A673 (cell line): ENCODE measurements at places on chromosomes 6 and 20.

- DNase-seq, result no peak
Measured at GRCh38 chr20:53513489-53514298, 79.9 kb downstream of the ZNF217 start.

DNA sequence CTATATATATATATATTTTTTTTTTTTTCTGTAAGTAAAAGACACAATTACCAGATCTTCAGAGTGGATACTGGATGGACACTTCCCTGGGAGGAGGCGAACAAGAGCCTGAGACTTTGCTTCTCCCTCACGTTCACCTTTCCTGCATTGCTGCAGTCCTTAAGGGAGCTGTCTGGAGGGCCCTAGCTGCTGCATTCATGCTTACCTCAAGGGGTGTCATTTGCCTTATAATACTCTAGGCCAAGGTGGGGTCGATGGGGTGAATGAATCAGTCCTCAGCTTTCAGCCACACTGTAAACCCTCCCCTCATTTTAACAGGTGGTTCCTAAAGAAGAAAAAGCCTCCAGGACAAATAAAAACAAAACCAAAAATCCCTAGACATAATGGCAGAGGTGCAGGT is 34.8 kb upstream of the CD83 start:
- no peak for DNase-seq

DNA sequence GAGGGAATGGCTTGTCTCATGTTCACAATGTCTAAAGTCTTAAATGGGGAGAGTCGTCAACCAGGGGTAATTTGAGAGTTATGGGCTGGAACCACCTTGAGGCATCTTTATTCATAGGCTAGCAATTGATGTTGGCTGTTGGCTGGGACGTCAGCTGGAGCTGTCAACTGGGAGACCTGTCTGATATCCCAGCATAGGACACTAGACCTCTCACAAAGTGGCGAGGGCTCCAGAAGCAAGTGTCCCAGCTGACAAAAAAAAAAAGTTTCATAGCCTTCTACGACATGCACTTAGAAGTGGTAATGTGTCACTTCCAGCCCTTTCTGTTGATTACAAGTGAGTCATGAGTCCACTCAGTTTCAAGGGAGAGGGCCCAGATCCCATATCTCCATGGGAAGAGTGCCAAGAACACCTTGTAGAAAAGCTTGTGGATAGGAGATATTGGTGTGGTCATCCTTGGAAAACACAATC is 278.0 kb downstream of the ESR1 start:
- DNase-seq, result no peak

DNA sequence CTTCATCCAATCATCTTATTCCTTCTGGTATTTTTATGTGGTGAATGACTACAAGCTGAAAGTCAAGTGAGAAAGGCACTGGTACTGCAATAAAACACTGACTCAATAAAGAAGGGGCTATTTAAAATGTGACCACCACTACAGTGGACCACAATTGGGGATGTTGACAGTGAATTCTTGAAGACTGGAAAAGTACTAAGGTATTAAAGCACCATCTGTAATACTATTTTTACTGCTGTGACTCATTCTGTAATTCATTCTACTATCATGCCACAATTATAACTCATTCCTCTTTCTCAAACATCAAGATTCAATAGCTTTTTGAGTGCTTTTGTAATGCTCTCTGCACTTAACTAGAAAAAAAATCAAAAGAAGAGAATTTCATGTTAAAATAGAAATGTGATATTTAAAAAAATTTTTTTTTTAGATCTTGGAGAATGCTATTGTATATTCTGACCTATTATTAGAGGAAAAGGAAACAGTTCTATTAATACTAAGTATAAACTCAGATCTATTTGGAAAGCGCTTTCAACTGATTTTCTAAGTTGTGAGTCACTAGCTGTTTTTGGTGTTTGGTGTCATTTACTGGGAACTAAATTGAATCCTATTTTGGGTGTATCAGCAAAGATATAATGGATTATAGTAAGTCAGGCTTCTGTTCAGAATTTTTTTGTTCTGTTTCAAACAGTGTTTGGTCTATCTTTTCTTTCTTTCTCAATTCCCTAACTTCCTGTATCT is 104.7 kb upstream of the TMEM170B start:
- no peak for DNase-seq

GRCh38 chr6:14692208-14692607 is 553.7 kb upstream of the JARID2 start:
- no peak for DNase-seq

- DNase-seq, result no peak
Measured at GRCh38 chr6:1287103-1287591, 24.8 kb upstream of the FOXQ1 start.

DNA sequence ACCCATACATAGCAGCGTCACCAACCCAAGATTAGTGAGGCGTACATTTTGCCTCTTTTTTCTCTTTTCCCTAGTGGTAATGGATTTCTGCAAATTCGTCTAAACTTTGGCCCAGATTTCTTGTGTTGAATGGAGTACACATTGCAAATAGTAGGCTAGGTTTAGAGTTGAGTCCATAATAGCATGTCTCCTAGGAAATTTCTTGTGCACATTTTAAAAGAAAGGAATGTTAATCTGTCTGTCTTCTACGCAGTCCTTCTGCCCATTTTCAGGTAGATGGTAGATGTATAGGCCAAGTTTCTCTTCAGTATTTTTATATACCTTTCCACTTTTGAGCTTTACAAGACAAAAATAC is 15.7 kb downstream of the TAB2 start:
- DNase-seq, result no peak
